CD4-positive, alpha-beta T cell treated with Interleukin-12 subunit alpha and Interleukin-12 subunit beta, for 1 hour (primary cell): ENCODE measurements at places on chromosomes 12 and 14.

DNA sequence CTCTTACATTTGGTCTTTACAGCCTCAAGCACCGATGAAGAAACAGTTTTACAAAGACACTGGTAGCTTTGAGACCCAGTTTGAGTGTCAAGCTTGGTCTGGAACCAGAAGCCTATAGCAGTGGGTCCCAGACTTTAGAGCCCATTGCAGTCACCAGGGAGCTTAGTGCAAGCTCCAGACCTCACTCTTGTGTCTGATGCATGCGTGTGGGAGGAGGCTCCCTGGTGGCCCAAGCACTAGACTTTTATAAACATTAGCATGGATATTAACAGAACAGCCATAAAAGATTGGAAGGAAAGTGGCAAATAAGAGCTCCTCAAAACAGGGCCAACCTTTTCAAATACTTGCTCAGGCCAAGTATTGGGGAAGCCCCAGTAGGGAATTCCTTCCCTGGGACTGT lies 45.5 kb downstream of the SLC8B1 start:
- DNase-seq: no peak

DNA sequence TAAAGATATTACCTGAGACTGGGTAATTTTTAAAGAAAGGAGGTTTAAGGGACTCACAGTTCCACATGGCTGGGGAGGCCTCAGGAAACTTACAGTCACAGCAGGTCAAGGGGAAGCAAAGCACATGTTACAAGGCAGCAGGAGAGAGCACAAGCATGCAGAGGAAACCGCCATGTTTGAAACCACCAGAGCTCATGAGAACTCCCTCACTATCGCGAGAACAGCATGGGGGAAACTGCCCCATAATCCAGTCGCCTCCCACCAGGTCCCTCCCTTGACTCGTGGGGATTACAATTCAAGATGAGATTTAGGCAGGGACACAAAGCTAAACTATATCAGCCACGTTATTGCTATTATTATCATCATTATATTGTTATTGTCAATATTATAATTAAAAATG lies 138.7 kb downstream of the RIMBP2 start:
- no peak for DNase-seq

GRCh38 chr12:63023926-63024325 lies 89.0 kb upstream of the PPM1H start:
- DNase-seq: no peak

DNA sequence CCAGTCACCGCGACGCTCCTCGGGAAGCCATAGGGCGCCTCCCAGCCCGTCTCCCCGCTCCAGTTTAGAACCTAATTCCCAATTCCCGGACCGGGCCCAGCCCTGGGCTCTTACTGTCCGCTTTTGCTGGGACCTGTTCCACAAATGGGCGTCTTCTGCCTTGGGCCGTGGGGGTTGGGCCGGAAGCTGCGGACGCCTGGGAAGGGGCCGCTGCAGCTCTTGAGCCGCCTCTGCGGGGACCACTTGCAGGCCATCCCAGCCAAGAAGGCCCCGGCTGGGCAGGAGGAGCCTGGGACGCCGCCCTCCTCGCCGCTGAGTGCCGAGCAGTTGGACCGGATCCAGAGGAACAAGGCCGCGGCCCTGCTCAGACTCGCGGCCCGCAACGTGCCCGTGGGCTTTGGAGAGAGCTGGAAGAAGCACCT lies 797 bp downstream of the UNG start:
- DNase-seq: no peak

DNA sequence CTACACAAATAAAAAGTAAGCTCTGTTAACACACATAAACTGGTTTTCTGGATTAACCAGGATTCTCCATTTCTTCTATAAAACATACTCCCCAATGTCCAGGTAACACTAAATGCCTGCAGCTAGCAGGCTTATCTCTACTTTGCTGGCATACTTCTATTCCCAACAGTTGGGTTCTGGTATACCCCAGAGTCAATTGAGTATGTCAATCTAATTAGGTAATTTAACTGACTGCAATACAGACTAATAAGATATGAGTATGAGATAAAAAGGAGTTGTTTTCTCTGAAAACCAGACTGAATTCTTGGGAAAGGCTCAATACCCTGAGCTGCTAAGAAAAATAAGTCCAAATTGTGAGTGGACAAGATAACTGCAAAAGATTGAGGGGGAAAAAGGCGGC lies 9.4 kb upstream of the NT5DC3 start:
- no peak for DNase-seq

GRCh38 chr14:54364555-54365415 lies 32.0 kb upstream of the CDKN3 start:
- no peak for DNase-seq

DNA sequence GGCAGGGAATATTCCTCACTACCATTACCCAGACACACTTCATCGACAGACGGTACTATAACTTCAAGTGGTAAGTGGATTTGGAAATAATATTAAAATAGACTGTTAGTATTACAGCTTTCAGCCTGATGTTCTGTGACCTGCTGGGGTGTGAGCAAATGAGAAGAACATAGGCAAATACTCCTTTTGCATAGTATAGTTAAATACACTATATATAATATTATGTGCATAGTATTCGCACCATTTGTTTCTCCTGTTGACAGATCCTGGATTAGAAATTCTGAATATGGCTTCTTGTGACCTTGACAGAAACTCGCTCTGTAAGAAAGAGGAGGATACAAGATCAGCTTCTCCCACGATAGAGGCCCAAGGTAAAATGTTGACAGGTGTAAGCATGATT lies 115.6 kb downstream of the DNAI7 start:
- no peak for DNase-seq

DNA sequence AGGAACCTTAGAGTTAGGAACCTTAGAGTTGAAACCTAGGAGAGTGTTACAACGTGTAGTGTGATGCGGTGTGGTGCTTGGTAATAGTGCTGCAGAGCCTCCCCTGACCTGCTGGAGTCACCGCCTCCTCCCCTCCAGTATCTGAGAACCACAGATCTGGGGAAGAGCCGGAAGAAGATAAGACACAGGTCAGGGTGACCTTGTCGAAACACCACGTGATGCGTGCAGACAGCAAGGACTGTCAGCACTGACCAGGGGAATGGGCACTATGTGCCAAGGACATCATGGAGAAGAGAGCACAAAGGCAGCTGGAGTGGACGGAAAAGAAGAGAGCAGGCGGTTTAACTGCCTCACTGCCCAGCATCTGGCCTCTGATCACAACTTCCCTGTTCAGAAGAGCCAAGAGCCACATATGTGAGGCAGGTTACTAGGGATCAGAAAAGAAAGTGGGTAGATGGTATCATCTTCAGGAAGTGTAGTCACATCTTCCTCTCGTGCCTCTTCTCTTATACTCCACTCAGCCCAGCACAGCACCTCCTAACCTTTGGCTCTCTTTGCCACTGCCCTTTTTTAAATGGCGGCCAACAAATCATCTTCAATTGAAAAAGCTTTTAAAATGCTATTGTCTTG lies 93.7 kb downstream of the TESC start:
- no peak for DNase-seq

DNA sequence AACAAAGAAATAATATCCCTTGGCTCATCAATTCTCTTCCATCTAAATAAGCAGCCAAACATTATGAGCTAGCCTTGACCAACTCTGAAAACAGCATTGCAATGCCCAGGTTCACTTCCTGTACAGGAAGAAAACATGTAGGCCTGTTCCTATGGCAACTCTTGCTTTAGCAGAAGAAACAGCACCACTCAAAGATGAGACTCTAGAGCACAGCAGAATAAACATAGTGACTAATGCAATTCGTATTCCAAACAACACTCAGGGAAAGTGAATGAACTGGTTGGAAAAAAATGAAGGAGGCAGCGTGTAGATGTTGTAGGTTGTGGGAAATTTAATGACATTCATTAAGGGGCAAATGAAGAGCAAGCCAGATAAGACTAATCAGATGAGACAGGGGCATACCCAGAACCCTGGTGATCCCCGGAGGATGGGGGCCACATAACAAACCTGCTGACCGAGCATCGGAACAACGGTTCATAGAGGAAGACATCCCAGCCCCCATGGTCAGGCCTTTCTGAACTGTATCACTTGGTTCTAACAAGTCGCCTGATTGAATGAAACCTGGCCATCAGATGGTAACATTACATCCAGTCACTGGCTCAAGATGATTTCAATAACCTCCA lies 9.0 kb downstream of the ARHGDIB start:
- DNase-seq: peak; percentile 88

- no peak for DNase-seq
Measured at GRCh38 chr14:65997347-65997746, 488.8 kb upstream of the CCDC196 start.

- DNase-seq: peak; percentile 24
Measured at GRCh38 chr12:111766608-111767361, at the start of gene ALDH2. Gene ALDH2 (plus strand): TSS chr12:111766933. CDS start chr12:111766983, 50 bp downstream.

- no peak for DNase-seq
Measured at GRCh38 chr12:3091382-3092241, 14.4 kb downstream of the TSPAN9 start.

DNA sequence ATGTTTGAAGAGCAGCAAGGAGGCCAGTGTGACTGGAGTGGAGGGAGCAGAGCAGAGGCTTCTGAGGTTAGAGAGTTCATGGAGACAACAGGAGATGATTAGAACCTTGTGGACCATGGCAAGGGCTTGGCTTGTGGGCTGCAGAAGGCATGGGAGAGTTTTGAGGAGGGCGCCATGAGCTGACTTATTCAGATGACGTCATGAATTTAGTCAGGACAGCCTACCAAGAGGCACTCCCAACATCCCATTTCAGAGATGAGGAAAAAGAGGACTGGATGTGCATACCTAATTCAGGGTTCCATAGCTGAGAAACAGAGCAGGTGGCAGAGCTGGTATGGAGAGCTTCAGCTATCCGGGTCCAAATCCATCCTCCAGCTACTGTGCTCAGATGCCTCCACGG lies 101.8 kb downstream of the PLXNC1 start:
- no peak for DNase-seq

DNA sequence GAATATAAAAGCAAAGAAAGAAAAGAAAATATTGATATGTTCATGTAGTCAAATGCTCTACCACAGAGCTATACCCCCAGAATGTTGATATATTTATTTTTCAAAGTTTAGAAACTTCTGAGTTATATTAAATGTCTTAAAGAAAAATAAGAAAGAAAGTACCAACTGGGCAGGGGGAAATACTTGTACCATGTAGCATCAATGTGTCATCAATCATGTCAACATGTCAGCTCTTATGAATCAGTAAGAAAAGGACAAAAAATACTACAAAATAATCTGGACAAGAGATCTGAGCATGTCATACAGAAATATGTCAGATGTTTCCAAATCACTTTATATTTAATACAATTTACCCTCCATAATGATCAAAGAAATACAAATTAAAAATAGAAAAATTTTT lies 595.1 kb upstream of the ATP2B1 start:
- DNase-seq: no peak

DNA sequence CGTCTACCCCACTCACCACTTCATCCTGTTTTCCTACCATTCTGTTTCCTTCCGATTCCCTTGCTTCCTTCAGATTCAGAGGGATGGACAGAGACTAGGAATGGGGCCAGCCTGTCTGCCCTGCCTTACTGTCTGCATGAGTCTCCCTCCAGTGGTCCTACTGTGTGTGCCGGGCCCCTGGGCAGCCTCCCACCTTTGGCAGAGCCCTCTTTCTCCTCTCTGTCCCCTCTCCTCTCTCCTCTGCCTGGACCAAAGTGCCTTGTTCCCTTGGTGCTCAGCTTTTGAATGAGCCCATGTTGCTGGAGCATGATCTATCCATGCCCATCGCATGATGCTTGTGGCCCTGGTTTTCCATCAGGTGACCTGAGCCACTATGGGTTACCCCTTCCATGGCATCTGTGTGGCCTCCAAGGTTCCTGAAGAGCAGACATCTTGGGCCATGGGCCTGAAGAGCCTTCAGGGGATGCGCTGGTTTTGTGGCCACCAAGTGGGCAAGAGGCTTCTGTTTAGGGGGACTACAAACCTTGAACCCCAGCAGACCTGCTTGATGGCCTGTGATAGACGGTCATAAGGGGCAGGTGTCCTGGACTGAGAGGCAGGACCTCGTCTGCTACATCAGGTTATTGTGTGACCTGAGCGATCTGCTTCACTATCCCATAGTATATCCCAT lies 54.2 kb upstream of the BCL11B start:
- DNase-seq: no peak

- DNase-seq: peak; percentile 85
Measured at GRCh38 chr12:57479376-57480115, at the start of gene ARHGAP9. Gene ARHGAP9 (minus strand): TSS chr12:57479866. CDS start chr12:57479406, 460 bp downstream.

DNA sequence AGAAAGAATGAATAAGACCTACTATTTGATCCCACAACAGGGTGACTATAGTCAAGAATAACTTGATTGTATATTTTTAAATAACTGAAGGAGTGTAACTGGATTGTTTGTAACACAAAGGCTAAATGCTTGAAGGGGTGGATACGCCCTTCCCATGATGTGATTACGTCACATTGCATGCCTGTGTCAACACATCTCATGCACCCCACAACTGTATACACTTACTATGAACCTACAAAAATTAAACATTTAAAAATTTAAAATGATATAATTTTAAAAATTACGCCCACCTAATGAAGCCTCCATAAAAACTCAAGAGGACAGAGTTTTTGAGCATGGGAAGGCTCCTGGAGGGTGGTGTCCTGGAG lies 94.5 kb downstream of the SCARB1 start:
- DNase-seq: no peak
